ENCODE measurements at places on chromosomes 1 and 21.

DNA sequence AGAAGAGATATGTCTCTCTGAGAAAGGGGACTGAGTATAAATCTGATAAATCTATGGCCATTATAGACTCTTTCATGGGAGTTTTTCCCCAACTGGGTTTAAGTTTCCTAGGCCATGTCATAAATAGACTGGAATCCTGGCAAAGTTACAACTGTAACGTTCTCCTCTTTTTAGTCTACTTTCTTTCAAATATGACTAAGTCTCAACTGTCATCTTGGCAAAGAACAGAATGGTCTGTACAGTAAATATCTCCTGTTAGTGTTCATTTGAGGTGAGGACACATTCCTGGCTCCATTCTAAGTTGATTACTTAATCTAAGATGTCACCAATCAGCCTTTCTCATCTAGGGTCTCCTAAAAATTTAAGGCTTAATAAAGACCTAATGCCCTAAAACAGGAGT is 300.5 kb downstream of the BRINP2 start:
- no peak for DNase-seq

DNA sequence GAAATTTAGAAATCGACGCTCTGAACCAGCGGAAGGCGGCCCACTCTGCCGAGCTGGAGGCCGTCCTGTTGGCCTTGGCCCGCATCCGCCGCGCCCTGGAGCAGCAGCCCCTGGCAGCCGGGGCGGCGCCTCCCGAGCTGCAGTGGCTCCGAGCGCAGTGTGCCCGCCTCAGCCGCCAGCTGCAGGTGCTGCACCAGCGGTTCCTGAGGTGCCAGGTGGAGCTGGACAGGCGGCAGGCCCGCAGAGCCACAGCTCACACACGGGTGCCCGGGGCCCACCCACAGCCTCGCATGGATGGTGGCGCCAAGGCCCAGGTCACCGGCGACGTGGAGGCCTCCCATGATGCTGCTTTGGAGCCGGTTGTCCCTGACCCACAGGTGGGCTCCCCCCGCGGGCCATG is 47.0 kb upstream of the DIP2A start:
- no peak for DNase-seq

DNA sequence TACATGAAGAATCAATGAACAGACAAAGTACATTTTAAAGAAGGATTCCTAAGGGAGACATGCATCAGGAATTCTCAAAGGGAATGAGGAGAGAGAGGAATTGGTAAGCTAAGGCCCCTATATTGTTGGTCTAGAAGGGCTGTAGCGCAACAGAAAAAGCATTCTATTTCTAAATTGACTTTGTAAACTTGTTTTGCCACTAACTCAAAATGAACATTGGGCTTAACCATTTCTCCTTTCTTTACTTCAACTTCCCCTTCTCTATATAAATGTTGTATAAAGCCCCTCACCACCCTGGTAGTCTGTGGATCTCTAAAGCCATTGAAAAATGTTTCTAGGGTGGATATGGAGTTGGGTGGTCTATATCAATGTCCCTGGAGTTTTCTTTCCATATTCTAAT is 20.4 kb upstream of the OR6N2 start:
- no peak for DNase-seq

DNA sequence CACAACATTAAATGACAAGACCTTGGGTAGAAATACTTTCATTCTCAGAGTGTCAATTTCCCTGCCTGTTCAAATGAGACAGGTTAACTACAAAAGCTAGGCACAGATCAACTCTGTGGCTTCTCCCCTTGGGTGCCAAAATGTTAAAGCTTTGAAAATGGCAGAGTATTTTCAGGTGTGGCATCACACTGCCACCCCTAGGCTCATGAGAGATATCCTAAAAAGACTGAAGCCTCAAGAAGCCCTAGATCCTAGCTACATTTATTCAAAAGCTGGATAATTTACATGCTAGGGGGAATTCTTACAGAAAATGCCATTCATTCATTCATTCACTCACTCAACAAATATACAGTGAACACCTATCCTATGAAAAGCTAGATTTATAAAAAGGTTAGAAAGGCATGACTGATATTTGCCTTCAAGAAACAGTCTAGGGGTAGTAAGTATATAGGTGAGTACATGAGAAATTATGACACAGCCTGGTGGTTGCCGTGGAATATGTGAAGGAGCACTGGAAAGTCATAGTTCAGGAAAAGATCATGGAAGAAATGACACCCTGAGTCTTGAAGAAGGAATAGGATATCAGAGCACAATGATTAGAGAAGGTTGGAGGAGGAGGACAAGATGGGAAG is 15.9 kb upstream of the RAB4A start:
- DNase-seq: no peak

DNA sequence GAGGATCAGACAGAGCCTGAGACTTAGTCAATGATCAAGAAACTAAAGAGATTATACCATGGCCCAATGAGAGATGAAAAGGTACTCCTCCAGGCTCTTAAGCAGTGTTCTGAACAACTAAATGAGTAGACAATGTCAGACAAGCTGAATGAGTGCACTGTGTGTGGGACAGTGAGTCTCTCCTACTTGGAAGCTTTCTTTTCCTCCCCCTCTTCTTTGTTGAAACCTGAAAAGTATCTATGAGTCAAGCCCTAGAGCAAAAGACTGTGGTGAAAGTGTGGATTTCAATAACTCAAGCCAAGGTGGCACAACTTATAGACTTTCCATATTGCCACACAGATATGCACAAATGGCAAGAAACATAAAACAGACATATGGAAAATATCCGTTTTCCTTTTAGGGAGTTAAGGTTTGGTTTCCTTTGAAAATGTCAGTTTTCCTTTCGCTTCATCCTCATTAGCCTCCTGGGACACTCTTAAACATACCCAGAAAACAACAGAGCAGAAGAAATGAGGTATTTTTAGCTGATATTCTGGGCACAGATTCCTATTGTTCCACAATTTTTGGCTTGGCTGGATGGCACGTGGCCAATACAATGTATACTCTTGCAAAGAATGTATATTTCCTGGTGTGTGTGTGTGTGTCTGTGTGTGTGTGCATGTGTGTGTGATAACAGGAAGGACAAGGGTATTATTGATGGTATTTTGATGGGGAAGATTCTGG is 96.6 kb downstream of the LMX1A start:
- DNase-seq: no peak
